Hindlimb muscle (tissue), 1 donor: ENCODE measurements at places on chromosomes 5 and 9. TPM values are rescaled to one million over a fixed set of nuclear protein-coding genes. Genes with fewer than 3 reads are reported as not detected.
A peak's percentile ranks its signal among the peaks of the same experiment; 100 is the strongest.

- DNase-seq, result no peak
These were observed 24.0 kb upstream of the ARSI start for GRCh38 chr5:150326707-150327106.

The C9orf43 gene
- 0.28 TPM for polyA plus RNA-seq

GRCh38 chr9:138078846-138079245, 201.3 kb downstream of the CACNA1B start:
- DNase-seq, result no peak

- no peak for DNase-seq
These were observed 57.8 kb upstream of the LHFPL2 start for GRCh38 chr5:78706381-78706780.

The ZNG1A gene
- polyA plus RNA-seq, result 63.0 TPM

The CDKN2B gene
- 0.61 TPM for polyA plus RNA-seq

GRCh38 chr9:126682928-126683697, 69.4 kb downstream of the LMX1B start:
- DNase-seq, result no peak

DNA sequence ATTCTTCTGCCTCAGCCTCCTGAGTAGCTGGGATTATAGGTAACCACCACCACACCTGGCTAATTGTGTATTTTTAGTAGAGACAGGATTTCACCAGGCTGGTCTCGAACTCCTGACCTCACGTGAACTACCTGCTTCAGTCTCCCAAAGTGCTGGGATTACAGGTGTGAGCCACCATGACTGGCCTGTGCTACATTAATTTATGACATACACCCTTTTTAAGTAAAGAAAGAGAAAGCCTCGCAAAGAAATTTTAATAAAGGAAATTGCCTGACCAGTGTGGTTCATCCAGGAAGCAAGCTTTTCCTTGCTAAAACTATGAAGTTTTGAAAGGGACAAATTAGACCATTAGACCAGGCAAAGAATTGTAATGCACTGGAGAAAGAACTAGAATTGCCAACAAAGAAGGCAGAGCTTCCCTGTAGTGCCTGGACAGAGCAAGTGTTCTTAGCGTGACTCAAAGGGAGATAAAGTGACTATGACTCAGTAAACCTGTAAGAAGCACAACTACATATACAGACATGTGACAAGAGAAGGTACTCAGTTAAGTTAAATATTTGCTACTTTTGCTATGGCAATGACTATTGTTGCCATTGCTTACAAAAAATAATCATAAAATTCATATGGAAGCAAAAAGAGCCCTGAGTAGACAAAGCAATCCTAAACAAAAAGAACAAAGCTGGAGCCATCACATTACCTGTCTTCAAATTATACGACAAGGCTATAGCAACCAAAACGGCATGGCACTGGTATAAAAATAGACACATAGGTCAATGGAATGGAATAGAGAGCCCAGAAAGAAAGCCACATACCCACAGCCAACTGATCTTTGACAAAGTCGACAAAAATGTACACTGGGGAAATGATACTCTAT, 54.6 kb downstream of the FYB1 start:
- DNase-seq, result no peak

The REEP2 gene
- 28.2 TPM for polyA plus RNA-seq

DNA sequence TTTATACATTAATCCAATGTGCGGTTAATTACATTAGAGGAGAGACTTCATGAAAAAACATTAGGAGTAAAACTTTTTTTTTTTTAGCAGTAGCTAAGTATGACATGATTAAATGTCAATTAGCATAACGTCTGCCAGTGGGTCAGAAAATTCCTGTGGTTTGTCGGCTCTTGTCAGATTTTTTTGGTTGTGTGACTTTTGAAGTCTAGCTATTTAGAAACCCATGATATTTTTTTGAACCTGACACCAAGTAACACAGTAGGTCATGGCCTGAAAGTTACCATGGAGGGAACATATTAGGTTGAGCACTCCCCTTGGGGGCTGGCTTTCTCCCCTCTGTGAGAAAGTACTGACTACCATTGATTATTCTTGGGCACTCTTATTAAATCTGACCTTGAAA, 84.8 kb upstream of the ALDH1A1 start:
- DNase-seq, result no peak

The PCDHB7 gene
- polyA plus RNA-seq, result 3.2 TPM

DNA sequence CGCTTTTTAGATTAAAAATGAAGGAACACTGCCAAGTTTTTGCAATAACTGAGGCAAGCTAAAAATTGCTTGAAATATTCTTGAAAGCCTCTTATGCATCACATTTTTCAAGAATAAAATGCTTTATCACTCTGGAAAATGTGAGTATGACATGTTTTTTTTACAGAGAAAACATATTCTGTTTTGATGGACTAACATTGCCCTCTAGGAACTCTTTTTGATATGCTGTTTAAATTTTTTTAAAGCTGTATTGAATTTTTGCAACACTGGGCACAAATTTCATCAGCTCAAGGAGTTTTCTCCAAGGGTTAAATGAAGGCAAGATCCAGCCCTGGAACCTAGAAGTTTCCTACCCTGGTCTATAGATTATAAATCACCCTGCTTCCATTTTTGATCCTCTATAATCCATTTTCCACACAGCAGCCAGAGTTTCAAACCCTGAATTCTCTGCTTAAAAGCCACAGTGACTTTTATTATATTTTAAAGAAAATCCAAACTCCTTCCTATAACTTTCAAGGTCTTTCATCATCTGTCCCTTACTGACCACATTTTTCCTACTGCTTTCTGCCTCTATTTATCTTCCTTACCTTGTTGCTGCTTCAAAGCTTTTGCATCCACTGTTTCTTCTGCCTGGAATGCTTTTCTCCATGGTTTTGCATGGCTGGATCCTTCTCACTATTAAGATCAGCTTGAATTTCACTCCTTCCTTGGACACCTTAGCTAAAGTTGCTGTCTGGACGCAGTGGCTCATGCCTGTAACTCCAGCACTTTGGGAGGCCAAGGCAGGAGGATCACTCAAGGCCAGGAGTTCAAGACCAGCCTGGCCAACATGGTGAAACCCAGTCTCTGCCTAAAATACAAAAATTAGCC, 60.9 kb downstream of the IL31RA start:
- DNase-seq, result no peak

The SMIM33 gene
- not detected for polyA plus RNA-seq

The FAM153A gene
- 0.49 TPM for polyA plus RNA-seq

DNA sequence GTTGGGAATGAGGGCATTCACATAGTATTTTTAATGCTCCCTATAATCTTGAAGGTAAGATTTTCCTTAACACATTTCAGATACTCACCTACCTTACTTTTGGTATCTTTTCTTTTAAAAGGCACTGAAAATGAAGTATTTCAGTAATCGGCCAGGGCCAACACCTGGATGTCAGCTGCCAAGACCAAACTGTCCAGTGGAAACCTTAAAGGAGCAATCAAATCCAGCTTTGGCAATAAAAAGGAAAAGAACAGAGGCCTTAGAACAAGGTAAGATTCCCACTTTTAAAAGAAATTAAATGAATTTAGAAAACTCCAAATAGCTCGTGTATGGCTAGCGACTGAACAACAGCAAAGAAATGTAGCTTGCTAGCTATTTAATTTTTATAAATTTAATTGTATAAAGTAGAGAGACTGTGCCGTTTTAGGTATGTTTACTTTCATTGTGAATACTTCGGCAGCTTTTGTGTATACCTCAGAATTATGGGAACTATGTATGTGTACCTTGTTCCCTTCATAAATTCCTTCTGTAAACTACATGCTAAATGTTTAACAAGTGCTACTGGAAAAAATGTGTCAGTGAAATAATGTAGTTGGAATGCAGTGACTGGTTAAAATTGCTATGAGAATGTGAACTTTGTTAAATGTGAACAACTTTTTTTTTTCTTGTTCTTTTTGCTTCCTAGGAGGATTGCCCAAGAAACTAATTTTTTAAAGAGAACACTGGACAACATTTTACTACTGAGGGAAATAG, 41.9 kb downstream of the CDK7 start:
- no peak for DNase-seq

The TSLP gene
- 0.43 TPM for polyA plus RNA-seq

- no peak for DNase-seq
These were observed 199.8 kb downstream of the ZNF608 start for GRCh38 chr5:124546643-124547042.

The PRLR gene
- 0.15 TPM for polyA plus RNA-seq

The SLC4A9 gene
- 0.18 TPM for polyA plus RNA-seq

DNA sequence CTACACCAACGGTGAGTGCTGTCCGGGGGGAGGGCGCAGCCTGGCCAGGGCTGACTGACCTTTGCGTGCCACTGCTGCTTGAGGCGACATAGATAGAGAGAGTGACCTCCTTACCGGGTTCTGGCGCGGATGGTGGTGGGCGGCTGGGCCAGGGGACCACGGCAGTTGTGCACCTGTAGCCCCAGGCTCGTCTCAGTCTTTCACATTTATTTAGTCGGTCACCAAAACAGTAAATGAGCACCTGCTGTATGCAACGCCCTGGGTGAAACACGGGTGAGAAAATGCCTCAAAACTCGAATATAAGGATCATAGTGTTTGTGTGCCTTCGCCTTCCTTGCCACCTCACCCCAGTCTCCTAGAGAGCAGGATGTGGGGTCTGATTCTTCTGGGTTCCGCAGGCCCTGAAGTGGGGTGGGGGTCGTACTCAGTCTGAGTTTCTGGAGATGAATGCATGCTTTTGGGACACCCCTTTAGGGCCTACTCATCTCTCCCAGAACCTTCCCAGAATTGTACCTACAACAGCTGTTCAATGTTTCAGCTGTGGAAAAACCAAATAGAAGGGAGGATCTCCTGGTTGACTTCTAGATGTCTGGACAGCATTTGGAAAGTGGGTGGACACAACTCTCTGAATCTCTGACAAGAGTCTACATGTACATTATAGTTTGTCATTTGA, 714 bp downstream of the SEC24A start:
- peak; percentile 20 for DNase-seq

DNA sequence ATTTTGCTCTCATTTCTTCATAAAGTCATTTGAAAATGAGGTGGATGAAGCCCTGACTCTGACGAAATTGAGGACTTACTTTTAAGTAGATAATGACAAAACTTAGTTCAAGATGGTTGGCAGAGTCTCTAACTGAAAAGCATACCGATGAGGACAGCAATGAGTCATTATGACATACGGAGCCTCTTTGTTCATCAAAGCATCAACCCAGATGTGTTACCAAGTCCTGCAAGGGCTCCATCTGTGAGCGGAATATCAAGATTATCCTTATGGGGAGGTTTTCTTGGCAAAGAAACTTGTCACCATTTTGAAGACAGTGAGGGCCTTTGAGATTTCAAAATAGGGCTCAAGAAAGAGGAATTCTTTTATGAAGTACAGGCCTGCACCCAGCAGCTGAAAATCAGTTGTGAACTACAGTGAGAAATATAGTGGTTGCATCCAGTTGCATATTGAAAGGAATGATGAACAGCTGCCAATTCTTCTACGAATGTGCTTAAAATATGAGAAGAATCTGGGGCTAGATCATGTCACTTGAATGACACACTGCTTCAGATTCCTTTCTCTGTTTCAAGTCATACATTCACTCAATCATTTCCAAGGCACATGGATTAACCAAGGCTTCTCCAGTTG, 86.6 kb upstream of the SLC24A2 start:
- no peak for DNase-seq

DNA sequence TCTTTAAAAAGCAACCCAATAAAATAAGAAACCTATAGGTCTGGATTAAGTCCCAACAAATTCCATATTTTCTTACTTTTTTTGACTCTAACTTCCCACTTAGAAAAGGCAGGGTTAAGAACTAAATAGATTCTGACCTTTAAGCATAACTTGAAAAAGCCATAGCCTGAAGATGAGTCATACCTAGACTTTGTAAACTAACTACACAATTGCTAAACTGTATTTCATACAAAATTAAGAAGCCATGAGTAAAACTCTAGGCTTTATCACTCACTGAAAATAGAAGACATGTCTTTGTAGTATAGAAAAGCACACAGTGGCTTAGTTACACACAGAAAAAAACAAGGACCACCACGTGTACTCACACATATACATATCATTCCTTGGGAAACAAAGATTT, 51.5 kb downstream of the MLLT3 start:
- no peak for DNase-seq

- DNase-seq, result no peak
These were observed 28.7 kb upstream of the IFNE start for GRCh38 chr9:21510806-21511205.

- DNase-seq, result no peak
These were observed 272.7 kb downstream of the AGTPBP1 start for GRCh38 chr9:85469041-85469440.

The ARID3C gene
- 0.18 TPM for polyA plus RNA-seq

- no peak for DNase-seq
These were observed 47.5 kb upstream of the ORM1 start for GRCh38 chr9:114275246-114276004.

GRCh38 chr9:22976454-22976853, 529.8 kb downstream of the DMRTA1 start:
- DNase-seq, result no peak

The WDR31 gene
- polyA plus RNA-seq, result 2.3 TPM

GRCh38 chr5:39518516-39518915, 93.7 kb upstream of the DAB2 start:
- DNase-seq, result no peak

DNA sequence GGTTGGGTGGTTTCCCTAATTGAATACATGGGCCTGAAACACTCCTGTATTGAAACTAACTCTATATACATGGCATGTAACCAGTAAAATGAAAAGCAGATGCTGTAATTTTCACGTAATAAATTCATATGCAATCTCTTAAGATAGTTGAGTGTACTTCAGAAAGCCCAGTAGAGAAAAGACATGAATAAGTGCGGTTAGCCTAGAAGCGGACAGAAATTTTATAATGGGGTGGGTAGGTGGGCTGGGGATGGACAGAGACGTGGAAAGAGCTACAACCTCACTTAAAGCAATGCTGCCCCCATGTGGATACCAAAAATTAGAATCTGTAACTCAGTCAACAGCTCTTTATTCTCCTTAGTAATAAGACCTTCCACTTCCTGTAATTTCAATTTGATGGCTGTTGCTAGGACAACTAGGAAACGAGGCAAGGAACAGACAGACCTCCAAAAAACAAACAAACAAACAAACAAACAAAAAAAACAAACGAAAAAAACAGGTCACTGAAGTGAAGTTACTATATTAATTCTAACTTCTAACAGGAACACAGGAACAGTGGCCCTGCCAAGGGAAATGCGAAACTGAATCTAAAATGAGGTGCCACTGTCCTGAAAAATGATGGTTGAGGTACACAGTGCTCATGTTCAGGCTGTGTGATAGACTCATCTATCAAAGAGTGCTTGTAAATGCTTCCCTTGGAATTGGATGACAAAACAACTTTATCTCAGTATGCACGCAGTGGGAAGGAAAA, 103.4 kb upstream of the GNA14 start:
- DNase-seq, result peak; percentile 59

GRCh38 chr9:105993921-105994715, 299.8 kb downstream of the TMEM38B start:
- DNase-seq, result no peak

The AJM1 gene
- polyA plus RNA-seq, result 2.8 TPM

- no peak for DNase-seq
These were observed 300.6 kb downstream of the PARP8 start for GRCh38 chr5:50967009-50967562.

DNA sequence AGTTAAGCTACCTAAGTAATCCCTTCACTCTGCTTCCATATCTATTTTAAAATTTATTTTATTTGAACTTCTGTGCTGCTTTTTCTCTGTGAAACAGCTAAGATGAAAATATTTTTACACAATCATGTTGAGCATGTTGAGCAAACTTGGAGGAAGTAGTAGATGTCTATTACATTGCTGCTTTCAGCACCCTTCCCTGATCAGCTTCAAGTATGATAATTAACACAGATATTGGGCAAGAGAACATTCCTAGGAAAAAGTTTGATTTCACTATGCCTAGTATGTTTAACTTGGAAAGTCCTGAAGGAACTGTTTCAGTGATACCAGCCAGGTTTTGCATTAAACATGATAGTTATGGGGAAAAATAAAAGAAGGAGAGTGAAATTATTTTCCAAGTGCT, 283.6 kb downstream of the ELAVL2 start:
- no peak for DNase-seq

The PCDHB16 gene
- polyA plus RNA-seq, result 3.9 TPM
